ENCODE measurements at places on chromosomes 2 and 18.
A peak's percentile ranks its signal among the peaks of the same experiment; 100 is the strongest.

DNA sequence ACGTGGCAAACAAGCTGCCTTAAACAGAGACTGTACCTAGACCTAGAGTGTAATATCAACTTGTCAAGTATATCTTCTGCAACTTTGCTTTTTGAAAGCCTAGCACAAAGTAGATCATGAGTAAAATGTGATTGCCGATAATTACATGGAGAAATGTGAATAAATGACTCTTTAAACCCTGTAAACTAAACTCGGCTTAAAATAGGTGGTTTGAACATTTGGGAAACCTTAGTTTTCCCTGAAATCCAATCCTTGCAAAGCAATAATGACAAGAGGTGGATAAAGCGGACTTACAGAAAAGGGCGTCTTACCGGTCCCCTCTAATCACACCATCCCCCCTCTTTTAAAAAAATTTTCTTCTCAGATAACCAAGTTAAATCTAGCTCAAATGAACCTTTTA, 549 bp upstream of the PSMD14 start:
- no peak for DNase-seq

DNA sequence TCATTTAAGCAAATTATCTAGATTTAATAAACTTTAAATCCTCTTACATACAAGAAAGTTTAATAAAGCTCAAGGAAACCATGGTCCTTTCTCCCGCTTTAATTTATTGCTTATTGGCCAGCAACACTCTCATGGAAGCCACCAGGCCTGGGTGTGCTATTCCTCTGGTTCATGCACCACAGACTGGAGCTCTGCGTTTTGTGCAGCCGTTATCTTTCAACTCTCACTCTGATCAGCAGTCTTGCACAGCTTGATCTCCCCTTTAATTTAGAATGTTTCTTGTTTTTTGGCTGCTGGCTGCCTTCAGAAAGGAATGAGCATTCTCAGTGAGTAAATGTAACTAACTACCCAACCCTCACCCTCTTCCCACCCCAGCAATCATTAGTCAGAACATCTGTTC, 318.7 kb downstream of the MEIS1 start:
- DNase-seq: no peak

GRCh38 chr2:70123051-70123828, 36.0 kb downstream of the PCBP1 start:
- peak; percentile 35 for DNase-seq

GRCh38 chr18:57410749-57411148, 24.4 kb upstream of the ONECUT2 start:
- DNase-seq: no peak

DNA sequence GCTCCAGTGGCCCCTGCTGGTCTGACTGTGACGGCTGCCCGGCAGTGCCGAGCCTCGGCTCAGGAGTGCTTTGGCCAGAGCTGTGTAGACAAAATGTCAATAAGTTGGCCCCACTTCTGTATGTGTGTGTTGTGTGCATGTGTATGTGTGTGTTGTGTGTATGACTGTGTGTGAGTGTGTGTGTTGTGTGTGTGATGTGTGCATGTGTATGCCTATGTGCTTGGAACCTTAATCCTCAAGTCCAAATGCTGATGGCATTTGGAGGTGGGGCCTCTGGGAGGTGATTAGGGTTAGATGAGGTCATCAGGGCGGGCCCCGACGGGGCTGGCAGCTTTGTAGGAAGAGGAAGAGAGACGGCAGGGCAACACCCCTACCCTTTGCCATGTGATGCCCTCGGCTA, 269.0 kb downstream of the DCDC2C start:
- DNase-seq: no peak

- DNase-seq: no peak
Observed at GRCh38 chr2:240387669-240388358, 47.6 kb upstream of the GPC1 start.

- no peak for DNase-seq
Observed at GRCh38 chr2:30641765-30642345, 165.4 kb downstream of the CAPN13 start.

DNA sequence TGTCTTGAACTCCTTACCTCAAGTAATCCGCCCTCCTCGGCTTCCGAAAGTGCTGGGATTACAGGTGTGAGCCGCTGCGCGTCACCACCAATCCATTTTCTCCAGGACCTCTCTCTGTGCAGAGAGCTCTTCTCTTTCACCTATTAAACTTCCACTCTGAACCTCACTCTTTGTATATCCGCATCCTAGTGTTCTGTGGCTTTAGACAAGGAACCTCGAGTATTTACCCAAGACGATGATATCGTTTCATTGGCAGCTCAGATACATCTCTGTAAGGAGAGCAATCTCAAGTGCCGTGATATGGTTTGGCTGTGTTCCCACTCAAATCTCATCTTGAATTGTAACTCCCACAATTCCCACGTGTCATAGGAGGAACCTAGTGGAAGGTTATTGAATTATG, 15.1 kb upstream of the WDR33 start:
- DNase-seq: peak; percentile 53

Measured in NCI-H187 (cell line).